Stimulated activated CD8-positive, alpha-beta memory T cell treated with anti-CD3 and anti-CD28 coated beads, Interleukin-2, amount 100 ng/mL, for 1 hour (primary cell): ENCODE measurements at places on chromosomes 6 and 20.

GRCh38 chr6:34284563-34285447, 36.0 kb upstream of the SMIM29 start:
- DNase-seq = no peak

- DNase-seq = peak; percentile 16
These were observed 514 bp downstream of the TCFL5 start for GRCh38 chr20:62860924-62861691.

DNA sequence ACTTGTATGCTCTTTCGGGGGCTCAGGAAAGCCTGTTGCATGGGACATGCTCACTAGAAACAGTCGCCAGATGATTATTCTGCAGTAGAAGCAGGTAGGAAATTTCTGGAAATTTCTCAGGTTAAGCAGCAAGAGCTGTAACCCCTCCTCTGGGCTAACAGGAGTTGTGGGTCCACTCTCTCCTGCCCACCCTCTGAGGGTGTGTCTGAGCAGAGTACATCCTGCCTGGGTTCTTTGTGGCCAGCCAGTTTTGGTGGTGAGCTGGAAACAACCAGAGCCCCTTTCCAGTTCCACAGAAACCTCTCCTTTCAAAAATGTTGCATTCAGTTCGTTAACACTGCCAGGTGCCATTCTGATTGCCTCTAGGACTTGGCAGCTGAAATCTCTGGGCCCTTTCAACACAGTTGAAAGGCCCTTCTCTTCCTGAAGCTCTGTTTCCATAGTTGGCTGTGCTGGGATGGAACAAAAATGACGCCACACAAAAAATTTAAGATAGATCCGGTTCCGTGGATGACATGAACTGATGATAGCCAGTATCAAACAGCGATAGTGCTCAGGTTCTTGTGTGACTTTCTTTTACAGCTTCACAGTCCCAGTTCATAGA, 38.5 kb downstream of the PLCG1 start:
- no peak for DNase-seq

DNA sequence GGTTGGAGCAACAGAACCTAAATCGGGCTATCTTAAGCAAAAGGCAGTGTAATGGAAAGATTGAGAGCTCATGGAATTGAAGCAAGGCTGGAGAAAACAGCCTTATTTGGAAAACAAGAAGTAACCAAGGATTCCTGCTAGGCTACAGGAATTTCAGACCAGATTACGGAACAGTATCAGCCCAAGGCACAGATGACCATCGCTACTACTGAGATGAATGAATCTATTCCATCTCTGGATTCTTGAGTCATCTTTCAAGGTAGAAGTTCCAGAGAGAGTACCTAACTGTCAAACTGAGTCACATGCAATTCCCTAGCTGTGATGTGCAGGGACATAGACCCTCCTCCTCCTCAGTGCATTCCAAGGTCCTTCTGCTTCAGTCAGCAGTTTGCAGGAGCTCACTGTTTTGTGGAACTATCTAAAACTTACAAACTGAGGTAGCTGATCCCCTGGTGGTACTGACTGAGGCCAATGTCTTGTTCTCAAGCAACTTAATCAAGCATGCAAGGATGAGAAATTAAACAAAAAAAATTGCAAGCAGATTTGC, 62.0 kb upstream of the SMLR1 start:
- DNase-seq = no peak

GRCh38 chr6:42200035-42200434, 5.3 kb upstream of the GUCA1B start:
- DNase-seq = no peak
